Activated naive CD4-positive, alpha-beta T cell (primary cell): ENCODE measurements at places on chromosomes 6 and 20.

GRCh38 chr20:61340157-61340556 lies 88.1 kb downstream of the CDH4 start:
- DNase-seq: no peak

GRCh38 chr6:42618686-42619085 lies 54.9 kb downstream of the UBR2 start:
- DNase-seq: no peak

DNA sequence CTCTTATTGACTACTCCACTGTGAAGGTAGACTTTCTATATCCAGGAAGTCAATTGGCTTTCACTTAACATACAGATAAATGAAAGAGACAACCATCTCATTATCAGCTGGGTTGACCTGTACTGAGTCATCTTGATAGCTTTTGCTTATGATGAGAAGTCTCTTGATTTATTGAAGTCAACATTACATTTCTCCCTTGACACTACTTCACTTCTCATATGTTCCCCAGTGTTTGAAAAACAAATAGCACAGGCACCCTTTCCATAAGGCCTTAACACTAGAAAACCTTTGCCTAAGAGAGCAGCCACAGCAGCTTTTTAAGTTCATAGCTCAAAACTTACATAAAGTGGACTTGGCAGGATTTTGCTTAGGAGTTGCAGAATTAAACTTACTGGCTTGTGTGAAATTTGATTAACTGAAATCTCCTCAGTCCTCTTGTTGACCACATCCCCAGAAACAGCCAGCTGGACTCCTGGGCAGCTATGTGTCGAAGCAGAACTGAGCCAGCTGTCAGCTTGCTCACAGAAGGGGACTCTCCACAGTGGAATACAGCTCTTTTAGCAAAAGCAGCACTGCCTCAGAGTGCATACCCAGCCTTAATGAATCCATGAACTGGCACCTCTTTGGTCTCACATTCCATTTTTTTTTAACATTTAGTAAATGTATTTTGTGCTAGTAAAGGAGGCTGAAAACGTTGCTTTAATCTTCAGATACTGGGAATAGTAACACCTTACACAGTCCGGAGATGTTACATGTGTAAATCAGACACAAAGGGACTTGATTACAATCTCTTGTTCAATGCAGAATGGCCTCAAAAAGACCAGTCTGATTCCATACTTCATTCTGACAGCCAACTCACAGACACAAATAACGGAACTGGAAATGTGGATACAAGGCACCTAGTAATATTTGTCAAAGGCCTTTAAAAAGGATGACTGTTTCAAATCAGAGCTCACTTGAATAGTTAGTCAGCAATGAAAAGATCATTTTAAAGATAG lies 1532.7 kb downstream of the HACE1 start:
- DNase-seq: no peak

DNA sequence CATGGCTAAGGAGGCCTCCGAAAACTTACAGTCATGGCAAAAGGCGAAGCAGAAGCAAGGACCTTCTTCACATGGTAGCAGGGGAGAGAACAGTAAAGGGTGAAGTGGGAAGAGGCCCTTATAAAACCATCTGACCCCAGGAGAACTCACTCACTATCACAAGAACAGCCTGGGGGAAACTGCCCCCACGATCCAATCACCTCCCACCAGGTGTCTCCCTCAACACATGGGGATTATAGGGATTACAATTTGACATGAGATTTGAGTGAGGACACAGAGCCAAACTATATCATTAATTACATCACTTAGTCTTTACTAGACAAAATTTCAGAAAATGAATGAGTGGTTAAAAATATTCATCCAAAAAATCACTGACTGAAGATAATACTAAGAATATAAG lies 453.6 kb downstream of the COL12A1 start:
- no peak for DNase-seq

- DNase-seq: no peak
Measured at GRCh38 chr6:44011350-44011920, 115.8 kb downstream of the MRPL14 start.

- no peak for DNase-seq
Measured at GRCh38 chr6:18323935-18324705, 59.8 kb upstream of the DEK start.

- DNase-seq: no peak
Measured at GRCh38 chr20:44582311-44583025, at the start of gene PKIG. PKIG (plus strand) TSS chr20:44582579; CDS start chr20:44614557, 31,978 bp downstream.

DNA sequence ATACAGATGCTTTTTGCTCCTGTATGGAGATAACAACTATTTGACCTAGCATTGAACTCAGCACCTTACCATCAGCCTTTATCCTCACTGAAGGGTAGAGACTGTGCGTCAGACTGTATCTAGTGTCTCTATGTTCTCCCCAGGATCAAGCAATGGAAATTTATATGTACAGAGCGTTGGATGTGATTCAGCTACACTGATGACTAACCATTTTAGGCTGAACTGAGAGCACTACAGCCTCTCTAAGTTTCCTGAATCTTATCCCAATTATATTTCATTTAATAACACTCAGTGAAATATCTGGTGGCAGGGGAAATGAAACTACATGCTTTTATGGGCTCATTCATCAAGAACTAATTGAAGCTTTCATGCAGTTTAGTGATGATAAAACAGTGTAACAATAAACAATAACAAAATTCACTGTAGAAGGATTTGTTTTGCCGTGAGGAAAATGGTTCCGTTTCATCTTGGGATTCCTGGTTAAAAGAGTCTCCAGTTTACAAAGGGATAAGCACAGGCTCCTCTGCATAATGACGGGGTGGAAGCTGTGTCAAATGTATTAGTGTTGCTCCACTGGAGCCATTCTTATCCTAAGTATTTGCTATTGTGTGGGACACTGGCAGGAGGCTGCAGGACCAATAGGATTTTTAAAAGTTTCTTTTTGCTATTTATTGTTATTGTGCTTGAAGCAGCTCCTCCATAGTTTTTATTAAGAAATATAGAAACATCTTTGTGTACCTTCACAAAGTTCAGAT lies 567.6 kb upstream of the MMS22L start:
- DNase-seq: no peak

- DNase-seq: no peak
Measured at GRCh38 chr20:32438331-32438858, 80.3 kb downstream of the ASXL1 start.

DNA sequence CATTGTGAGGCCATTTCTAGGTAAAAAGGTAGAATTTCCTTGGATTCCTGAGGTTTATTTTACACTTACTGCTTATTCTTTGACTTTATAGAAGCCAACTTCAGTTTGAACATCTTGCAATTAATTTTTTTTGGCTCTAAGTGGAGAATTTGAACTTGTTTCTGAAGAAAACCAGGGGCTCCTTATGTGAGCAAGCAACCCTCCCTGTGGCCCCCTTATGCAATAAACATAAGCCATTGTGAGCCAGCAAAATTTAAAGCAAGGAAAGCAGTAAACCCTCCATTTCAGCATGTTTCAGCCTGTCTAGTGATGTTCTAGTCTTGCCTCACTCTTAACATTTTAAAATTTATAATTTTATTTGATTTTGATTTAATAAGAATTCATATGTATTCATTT lies 5.6 kb downstream of the HLA-F start:
- DNase-seq: no peak

DNA sequence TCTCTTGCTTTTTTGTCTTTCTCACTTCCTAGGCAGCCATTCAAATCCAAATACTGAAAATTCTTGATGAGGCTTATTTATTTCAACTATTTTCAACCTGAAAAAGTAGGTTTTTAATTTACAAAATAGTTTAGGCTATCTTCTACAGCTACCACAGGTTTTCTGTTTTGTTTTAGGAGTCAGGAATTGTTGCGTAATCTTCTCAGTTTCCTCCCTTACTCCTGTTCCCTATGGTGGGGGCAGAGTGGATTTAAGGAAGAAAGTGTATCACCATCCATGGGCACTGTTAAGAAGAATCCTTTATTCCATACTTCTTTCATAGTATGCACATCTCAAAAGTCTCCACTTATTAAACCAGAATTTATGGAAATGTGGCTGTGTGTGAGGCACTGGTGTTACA lies 182.4 kb downstream of the KHDC1L start:
- DNase-seq: no peak

- no peak for DNase-seq
Measured at GRCh38 chr20:58524814-58525213, 9.6 kb upstream of the APCDD1L start.
